ENCODE measurements at places on chromosomes 4 and X.

DNA sequence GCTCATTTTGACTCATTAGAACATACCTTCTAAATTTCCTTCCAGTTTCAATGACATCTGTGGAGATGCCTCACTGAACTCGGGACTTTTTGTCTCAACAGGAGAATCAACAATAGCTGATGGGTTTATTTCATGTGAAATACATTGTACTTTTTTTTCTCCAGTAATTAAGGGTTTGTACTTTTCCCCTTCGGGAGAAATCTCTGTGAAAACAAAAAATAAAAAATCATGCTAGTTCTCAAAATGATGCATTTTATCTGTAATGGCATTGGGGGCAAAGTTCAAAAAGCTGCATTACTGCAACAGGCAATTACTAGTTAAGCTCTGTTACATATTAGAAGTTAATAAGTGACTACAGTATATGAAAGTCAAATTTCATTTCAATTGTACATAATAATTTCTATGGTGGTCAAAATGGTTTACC is 167.3 kb upstream of the SH3RF1 start:
- DNase-seq: no peak

- no peak for DNase-seq
Measured at GRCh38 chr4:133157460-133158160, 8.5 kb downstream of the PCDH10 start.

DNA sequence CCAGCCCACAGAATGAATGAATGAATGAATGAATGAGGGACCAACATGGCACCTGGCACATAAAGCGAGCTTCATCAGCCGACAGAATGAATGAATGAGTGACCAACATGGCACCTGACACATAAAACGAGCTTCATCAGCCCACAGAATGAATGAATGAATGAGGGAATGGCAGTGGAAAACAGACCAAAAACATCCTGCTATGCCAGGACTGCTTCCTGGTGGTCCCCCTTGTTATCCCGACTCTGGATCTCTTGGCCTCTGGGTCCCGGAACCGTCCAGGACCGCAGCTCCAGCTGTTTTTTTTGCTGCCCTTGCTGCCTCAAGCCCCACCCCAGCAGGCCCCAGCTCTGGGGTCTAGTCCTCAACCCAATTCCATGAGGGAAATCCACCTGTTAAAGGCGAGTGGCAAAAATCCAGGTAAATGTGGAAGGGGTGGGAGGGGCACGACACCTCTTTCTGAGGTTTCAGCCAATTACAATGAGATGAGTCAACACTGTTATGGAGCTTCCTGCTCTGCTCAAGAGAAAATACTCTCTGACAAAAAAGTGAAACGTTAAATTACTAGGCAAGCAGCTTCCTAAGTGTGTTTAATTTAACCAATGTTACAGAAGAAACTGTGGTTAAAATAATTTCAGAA is 72.0 kb upstream of the MTNR1A start:
- DNase-seq: no peak

DNA sequence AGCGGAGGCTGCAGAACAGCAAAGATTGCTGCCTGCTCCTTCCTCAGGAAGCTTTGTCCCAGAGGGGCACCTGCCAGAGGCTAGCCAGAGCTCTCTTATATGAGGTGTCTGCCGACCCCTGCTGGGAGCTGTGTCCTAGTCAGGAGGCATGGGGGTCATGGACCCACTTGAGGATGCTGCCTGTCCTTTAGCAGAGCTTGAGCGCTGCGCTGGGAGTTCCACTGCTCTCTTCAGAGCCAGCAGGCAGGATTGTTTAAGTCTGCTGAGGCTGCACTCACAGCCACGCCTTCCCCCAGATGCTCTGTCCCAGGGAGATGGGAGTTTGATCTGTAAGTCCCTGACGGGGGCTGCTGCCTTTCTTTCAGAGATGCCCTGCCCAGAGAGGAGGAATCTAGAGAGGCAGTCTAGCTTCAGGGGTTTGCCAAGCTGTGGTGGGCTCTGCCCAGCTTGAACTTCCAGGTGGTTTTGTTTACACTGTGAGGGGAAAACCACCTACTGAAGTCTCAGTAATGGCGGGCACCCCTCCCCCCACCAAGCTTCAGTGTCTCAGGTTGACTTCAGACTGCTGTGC is 10.9 kb downstream of the DCK start:
- DNase-seq: no peak

GRCh38 chrX:139974471-139974870 is 9.2 kb upstream of the CXorf66 start:
- no peak for DNase-seq

GRCh38 chr4:13857397-13857796 is 229.9 kb upstream of the BOD1L1 start:
- no peak for DNase-seq

DNA sequence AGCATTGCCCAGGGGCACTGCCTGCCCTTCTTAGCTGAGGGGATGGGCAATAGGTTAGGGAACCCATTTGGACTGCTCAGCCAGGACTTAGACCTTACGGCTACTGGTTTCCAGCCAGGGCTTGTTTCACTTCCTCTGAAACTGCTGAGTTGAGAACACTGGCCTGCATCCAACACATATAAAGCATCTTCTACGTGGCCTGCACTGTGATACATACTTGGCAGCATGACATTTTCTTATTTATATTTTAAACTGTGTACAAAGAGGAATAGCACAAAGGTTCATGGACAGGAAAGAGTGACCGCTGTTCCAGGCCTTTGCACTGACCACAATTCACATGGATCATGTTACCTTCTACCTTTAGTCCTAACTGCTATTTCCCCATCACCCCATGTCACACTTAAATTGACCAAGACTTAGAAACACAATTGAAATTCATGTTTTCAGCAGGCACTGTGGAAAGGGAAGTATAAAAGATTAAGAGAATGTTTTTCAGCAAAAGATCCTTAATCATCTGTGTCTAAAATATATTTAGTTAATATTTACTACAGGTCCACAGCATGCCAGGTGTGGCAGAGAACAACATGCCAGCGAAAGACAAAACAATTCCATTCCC is 43.7 kb downstream of the NLGN4X start:
- no peak for DNase-seq

Measured in cortex of kidney (tissue), 1 donor.